ENCODE measurements at places on chromosomes 1 and 21.
A peak's percentile ranks its signal among the peaks of the same experiment; 100 is the strongest.

- DNase-seq = no peak
Measured at GRCh38 chr1:22057861-22058260, 5.4 kb downstream of the CDC42 start.

DNA sequence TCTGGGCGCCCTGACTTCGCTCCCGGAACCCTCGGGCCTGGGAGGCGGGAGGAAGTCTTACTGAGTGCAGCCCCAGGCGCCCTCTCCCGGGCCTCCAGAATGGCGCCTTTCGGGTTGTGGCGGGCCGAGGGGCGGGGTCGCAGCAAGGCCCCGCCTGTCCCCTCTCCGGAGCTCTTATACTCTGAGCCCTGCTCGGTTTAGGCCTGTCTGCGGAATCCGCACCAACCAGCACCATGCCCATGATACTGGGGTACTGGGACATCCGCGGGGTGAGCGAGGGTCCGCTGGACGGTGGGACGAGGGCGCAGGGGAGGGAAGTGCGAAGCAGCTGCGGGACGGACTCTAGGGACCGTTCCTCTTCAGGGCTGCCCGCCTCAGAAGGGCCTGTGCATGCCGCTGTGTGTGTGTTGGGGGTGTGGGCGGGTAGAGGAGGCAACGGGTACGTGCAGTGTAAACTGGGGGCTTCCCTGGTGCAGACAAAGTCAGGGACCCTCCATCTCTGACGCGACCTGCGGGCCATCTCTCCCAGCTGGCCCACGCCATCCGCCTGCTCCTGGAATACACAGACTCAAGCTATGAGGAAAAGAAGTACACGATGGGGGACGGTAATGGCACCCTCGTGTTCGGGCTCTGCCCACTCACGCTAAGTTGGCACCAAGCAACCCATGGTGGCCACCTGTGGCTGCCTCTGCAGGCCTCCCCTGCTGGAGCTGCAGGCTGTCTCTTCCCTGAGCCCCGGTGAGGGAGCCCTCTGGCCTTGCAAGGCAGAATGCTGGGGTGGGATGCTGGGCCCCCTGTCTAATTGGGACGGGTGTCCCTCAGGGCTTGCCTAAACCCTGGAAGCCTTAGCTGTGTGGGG, at the start of gene GSTM1:
Gene GSTM1 (plus strand): TSS at position 177 of the 859 bp plus-strand sequence. CDS start 57 bp downstream, at position 234.
- no peak for DNase-seq

- no peak for DNase-seq
Measured at GRCh38 chr1:184191181-184191621, 139.7 kb downstream of the TSEN15 start.

DNA sequence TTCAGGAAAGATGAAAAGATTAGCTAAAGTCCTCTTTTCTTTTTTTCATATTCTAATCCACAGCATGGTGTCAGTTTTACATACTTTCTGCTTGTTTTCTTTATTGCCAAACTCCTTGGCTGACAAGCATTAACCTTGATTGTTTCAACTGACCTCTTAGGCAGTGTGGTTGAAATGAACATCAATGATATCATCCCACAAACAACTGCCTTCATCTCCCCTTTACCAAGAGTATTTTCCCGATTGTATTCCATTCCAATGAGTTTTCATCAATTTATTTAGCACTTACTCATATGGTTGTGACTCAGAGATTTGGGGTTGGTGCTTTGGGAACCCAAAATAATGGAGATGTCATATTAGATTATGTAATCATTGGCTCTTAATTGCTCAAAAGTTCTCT, 71.8 kb downstream of the SPAG17 start:
- no peak for DNase-seq

GRCh38 chr1:118486199-118486598, 301.2 kb upstream of the SPAG17 start:
- DNase-seq = no peak

- no peak for DNase-seq
Measured at GRCh38 chr1:93625582-93626327, 55.9 kb downstream of the BCAR3 start.

DNA sequence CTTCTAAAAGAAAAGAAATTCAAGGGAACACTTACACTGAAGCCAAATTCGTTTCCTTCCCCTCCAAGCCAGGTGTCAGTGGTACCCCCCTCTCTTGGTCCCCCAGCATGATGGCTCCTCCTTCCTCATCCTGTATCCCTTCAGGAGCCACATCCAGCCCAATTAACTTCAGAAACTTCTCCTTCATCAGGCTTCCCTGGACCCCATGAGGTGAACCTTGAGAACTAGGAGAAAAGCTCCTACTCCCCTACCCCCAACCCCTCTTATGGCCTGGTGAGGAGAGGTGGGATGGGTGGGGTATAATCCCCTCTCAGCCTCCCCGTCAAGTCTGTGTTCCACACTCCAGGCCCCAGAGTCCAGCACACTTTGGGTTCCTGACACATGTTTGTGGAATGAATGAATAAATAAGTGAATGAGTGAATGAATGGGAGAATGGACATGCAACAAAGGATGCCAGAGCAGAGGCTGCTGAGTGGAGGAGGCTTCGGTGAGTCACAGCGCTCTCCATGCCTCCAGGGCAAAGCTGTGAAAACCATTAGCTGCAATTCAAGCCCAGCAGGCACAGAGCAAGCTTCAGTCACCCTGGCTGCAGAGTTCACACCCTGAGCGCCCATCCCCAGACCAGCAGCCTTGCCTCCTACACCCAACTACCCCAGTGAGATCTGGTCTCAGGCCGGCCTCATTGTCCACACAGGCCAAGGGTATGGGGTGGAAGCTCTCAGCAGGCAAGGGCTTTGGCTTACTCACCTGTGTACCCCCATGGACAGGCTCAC, 43.8 kb downstream of the BATF3 start:
- no peak for DNase-seq

GRCh38 chr21:33432496-33432895, 29.3 kb downstream of the IFNGR2 start:
- no peak for DNase-seq

DNA sequence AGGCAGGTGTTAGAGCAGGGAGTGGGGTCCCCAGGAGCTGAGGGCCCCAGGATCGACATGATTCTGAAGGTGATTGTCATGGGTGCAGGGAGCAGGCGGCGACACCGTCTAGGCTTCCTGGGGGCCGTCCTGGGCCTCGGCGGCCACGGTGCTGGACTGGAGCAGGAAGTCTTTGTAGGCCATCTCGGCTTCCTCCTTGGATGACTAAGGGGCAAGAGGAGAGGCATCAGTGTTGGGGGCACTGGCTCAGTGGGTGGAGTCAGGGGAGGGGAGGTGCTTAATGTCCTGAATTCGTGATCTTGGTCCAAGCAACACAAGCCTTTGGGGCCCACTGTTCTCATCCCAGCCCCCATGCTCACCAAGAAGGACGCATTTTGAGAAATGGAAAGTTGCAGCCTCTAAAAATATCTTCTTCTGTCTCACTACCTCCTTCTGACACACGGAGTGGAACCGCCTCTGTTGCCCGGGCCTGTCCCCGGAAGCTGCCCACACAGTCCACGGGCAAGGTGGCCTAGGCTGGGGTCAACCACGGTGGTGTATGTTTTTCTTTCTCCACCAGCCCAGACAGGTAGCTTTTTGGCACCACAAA, 8.6 kb upstream of the FCMR start:
- DNase-seq = no peak

DNA sequence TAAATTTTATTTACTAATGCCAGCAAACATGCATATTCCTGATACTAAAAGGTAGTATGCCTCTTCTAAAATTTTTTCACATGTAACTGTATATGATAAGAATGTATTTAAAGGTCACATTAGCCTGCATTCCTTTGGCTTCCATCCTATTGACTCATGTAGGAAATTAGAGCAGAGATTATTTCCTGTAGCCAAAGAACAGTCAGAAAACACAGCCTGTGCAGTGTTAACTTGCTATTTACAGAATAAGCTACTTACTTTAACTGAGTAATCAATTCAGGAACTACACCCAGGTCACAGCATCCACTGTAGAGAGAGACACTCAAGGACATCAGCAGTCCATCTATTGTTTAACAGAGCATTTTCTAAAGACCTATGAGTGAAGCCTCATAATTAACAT, 154.5 kb upstream of the ADGRL4 start:
- no peak for DNase-seq

DNA sequence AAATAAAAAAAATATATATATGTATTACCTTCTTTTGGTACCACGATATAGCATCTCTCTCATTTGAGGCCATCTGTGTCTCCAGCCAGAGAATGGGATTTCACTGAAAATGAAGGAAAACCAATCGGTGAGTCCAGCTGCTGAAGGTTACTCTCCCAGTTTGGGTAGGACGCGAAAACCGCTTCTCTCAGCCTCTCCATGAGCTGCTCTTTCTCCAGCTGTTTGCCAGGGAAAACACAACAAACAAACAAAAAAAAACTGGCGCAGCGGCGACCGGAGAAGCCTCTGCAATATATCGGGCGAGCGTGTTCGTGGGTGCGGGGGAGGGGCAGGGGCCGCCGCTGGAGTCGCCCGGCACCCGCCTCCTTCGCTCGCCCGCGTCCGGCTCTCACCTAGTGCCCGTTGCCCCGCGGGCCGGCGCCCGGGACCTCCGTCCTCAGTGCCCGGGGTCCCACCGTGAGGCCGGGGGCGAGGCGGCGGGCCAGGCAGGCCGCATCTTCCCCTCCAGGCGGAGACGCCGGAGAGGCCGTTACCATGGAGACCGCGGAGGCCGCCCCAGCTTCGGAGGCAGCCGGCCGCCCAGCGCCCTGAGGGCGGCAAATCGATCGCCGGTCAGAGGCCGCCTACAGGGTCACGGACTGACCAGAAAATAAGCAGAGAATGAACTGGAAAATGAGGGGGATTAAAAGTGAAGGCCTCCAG, 504 bp downstream of the PHTF1 start:
- DNase-seq = peak; percentile 64

- DNase-seq = no peak
Measured at GRCh38 chr1:69587391-69587790, 19.7 kb downstream of the LRRC7 start.
